ENCODE measurements at places on chromosomes 11 and 22.
A peak's percentile ranks its signal among the peaks of the same experiment; 100 is the strongest.

GRCh38 chr11:721741-722345 is 15.8 kb downstream of the EPS8L2 start:
- no peak for DNase-seq

DNA sequence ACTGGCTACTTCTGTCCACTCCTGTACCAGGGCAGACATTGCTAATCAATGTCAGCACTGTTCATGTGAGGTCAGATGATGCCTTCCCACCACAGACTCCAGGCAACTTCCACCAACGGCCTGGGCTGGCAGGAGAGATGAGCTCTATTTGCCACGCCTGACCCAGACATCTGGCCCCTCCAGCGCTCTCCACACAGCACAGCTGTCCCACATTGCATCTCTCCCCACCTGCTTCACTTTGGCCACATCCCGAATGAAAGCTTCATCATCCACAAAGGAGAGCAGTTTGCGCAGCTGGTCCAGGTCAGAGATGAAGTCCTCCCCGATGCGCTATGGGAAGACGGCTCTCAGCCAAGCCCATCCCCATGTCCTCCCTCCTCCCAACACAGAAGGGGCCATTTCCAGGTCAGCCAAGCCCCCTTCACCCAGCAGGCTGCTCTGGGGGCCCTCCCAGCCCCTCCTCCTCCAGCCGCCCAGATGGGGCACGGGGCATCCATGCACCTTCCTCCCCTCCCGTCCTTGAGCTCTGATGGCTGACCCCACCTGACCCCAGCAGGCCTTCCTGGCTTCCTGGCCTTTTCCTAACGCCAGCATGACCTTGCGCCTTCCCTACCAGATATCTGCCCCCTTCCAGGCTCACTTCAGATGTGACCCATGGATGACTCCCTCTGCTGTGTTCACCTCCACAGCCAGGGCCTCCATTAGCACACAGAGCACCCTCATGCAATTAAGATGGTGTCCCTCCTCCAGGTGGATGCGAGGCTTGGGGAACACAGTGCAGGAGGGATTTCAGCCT is 7.4 kb downstream of the PYGM start:
- DNase-seq: no peak

GRCh38 chr11:20362481-20362880 is 1.0 kb upstream of the HTATIP2 start:
- DNase-seq: no peak

- no peak for DNase-seq
Measured at GRCh38 chr11:10091314-10092045, 202.5 kb downstream of the SBF2 start.

- no peak for DNase-seq
Measured at GRCh38 chr11:56533054-56533740, 9.9 kb downstream of the OR5M11 start.

DNA sequence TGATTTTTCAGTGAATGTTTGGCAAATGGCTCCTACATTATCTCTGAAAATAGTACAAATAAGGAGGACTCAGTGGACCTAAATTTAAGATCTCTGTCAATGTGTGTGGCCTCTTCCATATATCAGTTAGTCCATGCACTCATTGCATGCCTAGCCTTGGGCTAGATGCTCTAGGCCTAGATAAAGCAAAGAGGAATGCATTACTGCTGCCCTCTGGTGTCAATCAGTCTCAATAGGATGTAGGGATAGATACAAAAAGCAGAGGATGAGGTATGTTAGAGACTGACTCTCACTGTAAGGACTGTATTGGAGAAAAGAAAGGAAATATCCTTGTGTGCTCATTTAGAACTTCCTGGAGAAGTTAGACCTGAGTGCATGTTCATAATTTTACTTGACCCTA is 42.0 kb downstream of the MS4A2 start:
- no peak for DNase-seq

- DNase-seq: peak; percentile 74
Measured at GRCh38 chr22:24429411-24430365, 2.3 kb downstream of the ADORA2A start.

GRCh38 chr11:128464878-128465450 is 122.4 kb downstream of the ETS1 start:
- no peak for DNase-seq

DNA sequence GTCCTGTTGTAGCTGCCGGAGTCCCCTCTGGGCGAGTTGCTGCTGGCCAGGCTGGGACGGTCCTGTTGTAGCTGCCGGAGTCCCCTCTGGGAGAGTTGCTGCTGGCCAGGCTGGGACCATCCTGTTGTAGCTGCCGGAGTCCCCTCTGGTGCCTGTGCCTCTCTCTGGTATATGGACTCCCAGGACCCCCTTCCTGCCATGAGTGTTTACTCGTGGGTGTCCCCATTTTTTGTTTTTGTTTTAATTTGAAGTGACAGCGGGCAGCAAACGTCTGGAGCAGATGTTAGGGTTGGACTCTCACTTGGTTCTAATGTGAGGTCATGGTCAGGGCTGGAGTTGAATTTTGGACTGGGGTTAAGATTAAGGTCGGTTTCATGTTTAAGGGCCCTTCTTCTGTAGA is 14.2 kb downstream of the SHANK3 start:
- no peak for DNase-seq

- peak; percentile 1 for DNase-seq
Measured at GRCh38 chr22:25987948-25988347, 181.3 kb upstream of the SEZ6L start.

DNA sequence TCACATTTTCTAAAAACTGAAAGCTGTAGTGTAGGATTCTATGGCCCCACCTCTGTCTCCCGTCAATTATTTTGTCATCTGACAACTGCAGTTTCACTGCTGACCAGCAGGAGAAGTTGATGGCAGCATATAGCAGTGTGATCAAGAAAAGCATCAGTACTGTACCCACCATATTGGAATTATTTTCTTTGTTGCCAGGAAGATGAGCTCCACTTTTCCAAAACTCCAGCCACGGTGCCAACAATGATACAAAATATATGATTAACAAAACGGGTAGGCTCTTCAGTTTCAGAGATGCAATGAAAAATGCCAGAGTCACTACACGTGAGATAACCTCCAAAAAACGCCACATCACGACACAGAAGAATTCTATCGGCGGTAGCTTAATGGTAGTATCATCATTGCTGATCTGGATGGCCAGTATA is 41.3 kb downstream of the XKR3 start:
- no peak for DNase-seq

DNA sequence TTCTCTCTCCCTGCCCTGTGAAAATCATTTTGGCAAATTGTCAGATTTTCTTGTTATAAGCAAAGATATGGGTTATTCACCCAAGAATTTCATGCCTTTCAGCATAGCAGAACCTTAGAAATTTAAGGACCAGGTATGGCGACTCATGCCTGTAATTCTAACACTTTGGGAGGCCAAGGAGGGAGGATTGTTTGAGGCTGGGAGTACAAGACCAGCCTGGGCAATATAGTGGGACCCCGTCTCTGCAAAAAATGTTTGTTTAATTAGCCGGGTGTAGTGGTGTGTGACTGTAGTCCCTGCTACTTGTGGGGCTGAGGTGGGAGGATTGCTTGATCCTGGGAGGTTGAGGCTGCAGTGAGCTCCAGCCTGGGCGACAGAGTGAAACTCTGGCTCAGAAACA is 27.6 kb downstream of the APLP2 start:
- no peak for DNase-seq

All from stimulated activated CD4-positive, alpha-beta T cell treated with anti-CD3 and anti-CD28 coated beads, Interleukin-1b, Interleukin-23, amount 100 ng/mL, for 48 hours (primary cell).